HAP-1 (cell line): ENCODE measurements at places on chromosomes 3 and 15.

DNA sequence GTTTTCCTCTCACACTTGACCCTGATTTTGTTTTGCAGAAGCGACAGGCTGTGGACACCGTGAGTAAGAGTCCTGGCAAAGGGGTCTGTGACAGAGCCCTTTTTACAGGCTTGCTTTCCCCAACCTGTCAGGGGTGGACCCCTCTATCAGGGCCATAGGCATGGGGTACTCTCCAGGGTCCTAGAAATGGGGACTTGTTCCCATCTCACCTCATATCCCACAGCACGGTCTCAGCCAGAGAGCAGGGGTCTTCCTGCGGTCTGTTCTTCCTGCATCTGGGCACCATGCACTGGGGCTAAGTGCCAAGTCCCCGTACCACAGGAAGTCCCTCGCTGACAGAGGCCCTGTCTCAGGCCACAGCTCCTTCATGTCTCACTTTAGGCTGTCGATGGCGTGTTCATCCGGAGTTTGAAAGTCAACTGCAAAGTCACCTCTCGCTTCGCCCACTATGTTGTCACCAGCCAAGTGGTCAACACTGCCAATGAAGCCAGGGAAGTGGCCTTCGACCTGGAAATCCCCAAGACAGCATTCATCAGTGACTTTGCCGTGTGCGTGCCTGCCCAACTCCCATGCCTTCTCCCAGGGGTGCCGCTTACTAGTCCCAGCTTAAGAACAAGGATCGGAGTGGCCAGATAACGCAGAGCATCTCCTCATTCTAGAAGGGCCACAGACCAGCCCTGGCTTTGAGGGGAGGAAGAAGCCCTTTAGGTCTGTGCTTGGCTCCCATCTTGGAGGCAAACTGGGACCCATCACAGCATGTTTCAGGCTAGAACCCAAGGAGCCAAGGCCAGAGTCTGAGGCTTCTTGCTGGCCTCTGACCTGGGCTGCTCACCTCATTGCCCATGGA lies 783 bp downstream of the ITIH1 start:
- DNase-seq, result no peak

DNA sequence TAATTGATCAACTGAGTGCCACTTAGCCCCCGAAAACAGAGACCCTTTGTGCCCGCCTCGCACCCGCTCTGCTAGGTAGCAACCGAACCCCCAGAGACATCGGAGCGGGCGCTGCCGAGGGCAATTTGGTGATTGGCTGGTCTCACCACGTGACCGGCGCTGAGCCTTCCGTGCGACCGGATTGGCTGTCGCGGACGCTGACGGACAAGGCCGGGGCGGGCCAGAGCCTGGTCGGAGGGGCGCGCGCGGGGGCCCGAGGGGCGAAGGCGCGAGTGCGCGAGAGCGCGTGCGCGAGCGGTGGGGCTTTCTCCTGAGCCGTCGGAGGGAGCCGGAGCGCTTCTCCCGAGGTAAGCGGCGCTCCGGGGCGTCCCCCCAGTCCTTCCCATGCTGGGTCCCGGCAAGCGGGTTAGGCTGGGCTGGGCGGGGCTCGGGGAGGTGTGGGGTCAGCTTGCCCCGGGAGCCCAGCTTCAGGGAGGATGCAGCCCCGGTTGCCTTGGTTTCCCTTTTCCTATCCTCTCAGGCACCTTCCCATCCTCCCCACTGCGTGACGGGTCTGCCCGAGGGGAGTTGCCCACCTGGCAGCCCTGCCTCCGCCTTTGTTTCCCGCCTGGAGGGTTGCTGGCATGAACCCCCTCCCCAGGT lies at the start of gene TMEM108:
TMEM108 (plus strand) TSS at position 303 of the 642 bp plus-strand sequence.
- DNase-seq, result peak; percentile 39

DNA sequence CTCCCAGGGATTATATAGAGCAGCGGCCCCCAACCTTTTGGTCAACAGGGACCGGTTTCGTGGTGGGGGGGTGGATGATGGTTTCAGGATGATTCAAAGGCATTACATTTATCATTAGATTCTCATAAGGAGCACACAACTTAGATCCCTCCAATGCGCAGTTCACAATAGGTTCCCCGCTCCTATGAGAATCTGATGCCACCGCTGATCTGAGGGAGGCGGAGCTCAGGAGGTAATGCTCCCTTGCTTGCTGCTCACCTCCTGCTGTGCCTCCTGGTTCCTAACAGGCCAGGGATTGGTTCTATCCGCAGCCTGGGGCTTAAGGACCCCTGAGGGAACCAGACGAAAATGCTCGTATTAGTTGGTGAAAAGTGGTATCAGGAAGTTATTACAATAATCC lies 1.3 kb upstream of the HACD2 start:
- DNase-seq, result peak; percentile 88

GRCh38 chr15:90046911-90047392 lies 45.8 kb downstream of the ZNF710 start:
- DNase-seq, result no peak

- DNase-seq, result no peak
These were observed 2.2 kb upstream of the ITIH1 start for GRCh38 chr3:52774901-52775864.

DNA sequence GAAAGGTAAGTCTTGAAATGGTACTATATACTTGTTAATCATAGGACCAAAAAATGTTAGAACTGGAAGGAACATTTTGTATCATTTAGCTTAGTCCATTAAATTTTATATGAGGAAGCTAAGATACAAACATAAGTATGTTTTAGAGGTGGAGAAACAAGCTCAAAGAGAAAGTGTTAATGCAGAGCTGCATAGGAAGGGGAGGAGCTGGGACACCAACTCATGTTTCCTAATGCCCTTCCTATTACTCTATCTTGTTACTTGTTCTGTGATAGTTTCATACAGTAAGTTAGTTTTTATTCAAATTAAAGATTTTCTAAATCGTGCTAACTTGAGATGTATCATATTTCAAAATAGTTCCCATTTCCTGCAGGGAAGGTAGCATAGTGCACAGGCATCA lies 7.4 kb downstream of the SLC35A5 start:
- DNase-seq, result no peak

GRCh38 chr3:169764882-169765612 lies at the start of gene TERC:
TERC (minus strand) TSS chr3:169765060.
- DNase-seq, result peak; percentile 92

- DNase-seq, result no peak
These were observed 32.8 kb downstream of the BDH1 start for GRCh38 chr3:197522881-197523441.

DNA sequence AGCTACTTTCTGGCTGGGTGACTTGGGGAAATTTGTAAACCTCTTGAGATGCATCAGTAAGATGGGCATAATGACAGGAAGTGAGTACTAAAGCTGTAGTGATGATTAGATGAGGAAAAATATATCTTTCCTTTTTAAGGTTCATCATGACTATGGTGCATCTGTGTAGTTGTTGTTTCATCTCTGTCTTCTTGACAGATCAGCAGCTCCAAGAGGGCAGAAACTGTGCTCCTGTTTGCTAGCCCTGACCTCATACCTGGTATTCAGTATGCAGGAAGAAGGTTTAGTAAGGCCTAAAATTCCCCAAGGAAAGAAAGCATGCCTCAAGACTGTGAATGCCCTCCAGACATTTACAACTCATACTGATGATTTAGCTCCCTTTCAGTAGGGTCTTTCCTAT lies 82.5 kb upstream of the PSMD6 start:
- no peak for DNase-seq

DNA sequence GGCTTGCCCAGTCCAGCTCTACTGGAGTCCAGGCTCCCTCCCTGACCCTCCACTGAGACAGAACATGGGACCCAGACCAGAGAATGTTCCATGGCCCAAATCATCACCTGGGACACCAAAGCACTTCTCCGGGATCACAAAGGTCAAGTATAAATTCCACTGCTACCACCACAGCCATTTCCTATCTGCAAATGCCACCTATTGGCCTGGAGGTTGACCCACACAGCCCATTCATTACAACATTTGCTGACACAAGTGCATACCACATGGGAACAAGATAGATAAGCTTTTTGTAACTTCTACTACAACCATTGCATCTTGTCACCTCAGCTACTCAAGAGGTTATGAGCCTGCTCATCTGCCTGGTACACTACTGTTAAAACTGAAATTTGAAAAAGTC lies 126.8 kb upstream of the NECTIN3 start:
- no peak for DNase-seq

DNA sequence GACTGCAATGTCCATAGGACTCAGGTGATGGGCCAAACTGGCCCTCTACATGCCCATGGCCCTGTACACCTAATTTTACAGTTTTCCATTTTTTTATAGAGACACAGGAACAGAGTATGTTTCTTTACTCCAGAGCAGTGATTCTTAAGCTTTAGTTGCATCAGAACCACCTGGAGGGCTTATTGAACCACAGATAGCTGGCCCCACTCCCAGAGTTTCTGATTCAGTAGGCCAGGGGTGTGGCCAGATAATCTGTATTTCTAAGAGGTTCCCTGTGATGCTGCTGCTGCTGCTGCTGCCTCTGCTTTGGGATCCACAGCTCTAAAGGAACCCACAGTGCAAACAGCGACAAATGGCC lies 5.1 kb downstream of the RBP1 start:
- peak; percentile 60 for DNase-seq

DNA sequence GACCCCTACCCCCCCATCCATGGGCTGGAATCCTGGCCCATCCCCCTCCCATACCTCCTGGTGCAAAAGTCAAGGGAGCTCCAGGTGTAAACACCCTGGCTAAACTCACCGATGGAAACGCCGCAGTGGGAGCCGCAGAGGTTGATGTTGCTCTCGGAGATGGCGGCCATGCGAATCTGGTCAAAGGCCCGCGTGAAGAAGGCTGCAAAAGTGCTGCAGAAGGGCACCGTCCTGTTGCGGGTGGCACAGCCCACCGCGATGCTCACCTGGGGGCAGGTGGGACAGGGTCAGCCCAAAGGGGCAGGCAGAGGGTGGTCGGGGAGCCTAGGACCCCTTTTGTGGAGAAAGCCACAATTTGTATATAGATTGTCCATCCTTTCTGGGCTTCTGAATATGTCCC lies 26.7 kb downstream of the TKT start:
- no peak for DNase-seq

DNA sequence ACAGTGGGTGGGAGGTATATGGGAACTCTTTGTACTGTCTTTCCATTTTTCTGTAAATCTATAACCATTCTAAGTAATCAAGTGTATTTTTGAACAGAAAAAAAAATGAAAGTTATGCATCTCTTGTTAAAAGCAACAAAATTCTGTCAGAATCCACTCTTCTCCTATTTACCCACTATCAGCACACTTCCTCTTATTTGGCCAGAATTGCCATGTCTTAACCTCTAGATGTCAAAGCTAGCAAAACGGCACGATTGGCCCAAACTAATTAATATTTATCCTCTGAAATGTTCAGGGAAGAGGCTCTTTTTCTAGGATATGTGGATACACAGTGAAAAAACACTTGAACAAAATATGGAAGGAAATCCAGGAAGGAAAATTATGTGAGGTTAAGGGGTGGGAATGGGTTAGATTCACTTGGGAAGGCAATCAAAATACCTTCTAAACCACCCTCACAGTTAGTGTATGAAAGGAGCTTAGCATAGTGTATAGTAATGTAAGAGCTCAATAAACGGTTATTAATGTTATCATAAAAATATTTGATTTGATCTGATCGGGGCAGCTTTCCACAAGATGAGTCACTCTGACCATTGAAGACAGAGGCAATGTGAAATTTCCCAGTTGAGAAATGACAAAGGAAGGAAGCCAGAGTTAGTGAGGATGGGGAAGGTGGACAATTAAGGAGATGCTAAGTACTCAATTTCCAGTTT lies 20.1 kb upstream of the TGFBR2 start:
- DNase-seq, result no peak

DNA sequence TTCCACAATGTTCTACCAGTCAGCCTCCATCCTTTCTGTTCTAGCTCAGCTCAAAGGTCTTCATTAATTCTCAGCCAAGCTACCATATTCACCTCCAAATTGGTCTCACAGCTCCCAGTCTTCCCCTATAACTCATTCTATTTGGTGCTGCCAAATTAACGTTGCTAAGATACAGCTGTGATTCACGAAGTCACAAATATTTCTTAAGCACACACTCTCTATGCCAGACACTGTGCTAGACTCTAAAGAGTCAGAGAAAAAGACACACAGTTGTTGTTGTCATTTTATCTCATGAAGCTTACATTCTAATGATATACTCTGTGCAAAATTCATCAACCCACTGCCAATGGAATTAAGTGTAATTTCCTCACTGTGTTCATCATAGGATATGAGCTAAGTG lies 102.8 kb downstream of the FRMD5 start:
- DNase-seq, result no peak

- no peak for DNase-seq
These were observed 36.8 kb downstream of the TLE3 start for GRCh38 chr15:70060993-70061305.

GRCh38 chr3:135757421-135757820 lies 208.1 kb upstream of the PPP2R3A start:
- DNase-seq, result no peak

GRCh38 chr15:100116416-100117190 lies 225.2 kb downstream of the ADAMTS17 start:
- no peak for DNase-seq

- DNase-seq, result no peak
These were observed 28.9 kb downstream of the FOXP1 start for GRCh38 chr3:71554649-71555048.

DNA sequence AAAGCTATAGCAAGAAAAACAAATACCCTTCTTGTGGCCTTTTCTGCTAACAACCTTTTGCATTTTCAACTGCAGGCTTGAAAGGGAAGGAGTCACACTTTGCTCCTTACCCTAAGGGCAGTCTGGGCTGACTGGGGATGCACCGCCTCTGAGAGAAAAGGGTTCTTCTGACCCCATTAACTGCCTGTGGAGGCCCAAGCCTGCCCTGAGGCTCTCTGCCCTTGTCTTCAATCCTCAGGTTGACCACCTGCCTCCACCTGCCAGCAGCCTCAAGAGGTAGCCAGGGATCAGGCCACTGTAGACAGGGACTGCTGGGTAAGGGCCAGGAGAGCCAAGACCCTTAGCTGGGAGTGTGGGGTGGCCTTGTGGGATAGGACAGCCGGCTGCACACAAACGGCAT lies 93.8 kb downstream of the SQOR start:
- no peak for DNase-seq

DNA sequence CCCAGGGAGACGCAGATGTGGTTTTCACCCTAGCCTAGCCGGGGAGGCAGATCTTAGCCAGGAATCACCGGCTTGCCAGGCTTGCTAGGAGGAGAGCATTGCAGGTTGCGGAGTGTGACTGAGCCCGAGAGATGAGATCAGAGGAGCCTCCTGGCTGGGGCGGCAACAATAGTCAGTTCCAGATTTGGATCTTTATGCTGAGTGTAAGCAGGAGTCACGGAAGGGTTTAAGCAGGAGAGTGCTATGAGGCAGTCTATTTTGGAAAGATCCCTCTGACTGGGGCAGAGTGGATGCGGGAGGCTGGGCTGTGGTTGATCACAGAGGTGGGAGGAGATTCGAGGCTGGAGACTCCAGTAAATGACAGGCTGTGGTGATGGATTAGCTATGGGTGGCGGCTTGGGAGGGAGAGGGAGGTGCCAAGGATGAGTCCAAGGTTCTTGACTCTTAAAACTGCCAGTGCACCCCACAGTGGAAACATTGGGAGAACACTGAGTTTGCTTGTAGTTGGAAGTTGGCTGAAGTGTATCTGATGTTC lies 10.4 kb upstream of the BAHD1 start:
- no peak for DNase-seq
